Stimulated activated CD8-positive, alpha-beta memory T cell treated with anti-CD3 and anti-CD28 coated beads, Interleukin-4, amount 100 ng/mL, for 1 hour (primary cell): ENCODE measurements at places on chromosomes 13 and 19.

- DNase-seq = no peak
Observed at GRCh38 chr13:76667551-76667950, 218.7 kb downstream of the KCTD12 start.

DNA sequence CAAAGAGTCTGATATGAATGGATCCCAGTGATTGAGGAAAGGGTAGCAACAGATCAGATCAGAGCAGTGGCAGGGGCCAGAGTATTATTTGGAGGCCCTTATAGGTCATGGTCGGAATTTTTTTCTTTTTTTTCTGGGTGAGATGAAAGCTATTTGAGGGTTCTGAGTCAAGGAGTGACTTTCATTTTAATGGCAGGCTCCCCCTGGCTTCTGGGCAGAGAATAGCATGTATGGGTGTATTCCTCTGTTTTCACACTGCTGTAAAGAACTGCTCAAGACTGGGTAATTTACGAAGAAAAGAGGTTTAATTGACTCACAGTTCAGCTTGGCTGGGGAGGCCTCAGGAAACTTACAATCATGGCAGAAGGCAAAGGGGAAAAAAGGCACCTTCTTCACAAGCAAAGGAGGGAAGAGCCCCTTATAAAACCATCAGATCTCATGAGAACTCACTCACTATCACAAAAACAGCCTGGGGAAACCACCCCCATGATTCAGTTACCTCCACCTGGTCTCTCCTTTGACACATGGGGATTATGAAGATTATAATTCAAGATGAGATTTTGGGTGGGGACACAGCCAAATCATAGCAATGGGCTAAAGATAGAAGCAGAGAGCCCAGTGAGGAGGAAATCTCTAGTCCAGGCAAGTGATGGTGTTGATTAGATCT, 3.0 kb upstream of the SLC6A16 start:
- DNase-seq = no peak

DNA sequence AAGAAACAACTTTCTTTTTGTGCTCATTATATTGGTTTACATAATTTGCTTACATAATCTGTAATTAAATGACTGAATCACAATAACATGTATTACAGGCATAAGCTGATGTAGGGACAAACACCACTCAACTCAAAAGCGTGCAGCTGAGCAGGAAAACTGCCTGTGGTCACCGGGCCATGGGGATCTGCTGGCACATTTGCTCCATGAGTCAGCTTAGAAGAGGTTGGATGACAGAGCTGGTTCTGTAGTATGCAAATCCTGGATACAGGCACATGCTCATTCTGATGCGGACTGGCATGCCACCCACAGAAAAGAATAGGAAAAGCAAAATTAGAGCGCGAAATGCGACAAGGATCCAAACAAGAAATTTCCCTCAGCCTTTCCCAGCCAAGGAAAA, 128.6 kb downstream of the USP12 start:
- no peak for DNase-seq

GRCh38 chr19:14544977-14545715, 15.8 kb downstream of the TECR start:
- no peak for DNase-seq

DNA sequence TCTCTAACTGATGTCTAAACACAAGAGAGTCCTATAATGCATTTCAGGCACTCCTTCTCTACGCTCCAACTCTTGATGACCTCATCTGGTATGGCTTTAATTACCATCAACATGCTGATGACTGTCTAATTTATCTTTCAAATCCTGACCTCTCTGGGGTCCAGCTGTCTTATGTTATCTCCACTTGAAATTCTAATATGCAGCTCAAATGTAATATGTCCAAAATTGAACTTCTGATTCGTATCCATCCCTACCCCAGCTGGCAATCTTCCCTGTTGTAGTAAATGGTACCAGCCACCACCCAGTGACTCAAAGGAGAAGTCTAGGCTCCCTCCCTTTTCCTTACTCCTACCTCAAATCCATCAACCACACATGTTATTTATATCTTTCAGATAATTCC, 288.0 kb upstream of the SLC10A2 start:
- DNase-seq = no peak

GRCh38 chr13:109152941-109153340, 523.5 kb downstream of the MYO16 start:
- DNase-seq = no peak

DNA sequence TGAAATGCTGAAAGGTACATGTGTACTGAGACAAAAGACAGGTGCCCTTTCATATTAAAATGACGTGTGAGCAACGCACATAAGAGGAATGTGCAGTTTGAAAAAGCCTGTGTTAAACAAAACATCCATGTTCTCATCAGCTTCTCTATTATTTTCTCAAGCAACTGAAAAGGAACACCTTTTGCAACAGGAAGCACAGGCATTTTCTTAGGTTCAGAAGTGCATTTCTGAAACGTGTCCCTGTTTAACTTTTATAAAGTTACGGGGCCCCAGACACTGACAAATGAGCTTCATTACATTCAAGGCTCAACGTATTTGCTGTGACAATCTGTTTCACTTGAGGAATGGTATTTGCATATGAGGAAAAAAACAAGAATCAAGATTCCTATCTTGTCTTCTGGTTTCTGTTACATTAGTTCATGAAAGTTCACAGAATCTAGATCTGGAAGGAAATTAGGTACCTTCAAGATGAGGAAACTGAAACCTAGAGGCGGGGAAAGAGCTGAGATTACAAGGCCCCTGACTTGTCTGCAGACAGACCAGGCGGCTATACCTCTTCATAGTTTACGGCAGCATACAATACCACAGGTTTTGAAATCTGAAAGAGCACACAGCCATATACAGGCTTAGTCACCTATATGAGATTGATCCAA, 431.7 kb downstream of the KLF12 start:
- DNase-seq = no peak

DNA sequence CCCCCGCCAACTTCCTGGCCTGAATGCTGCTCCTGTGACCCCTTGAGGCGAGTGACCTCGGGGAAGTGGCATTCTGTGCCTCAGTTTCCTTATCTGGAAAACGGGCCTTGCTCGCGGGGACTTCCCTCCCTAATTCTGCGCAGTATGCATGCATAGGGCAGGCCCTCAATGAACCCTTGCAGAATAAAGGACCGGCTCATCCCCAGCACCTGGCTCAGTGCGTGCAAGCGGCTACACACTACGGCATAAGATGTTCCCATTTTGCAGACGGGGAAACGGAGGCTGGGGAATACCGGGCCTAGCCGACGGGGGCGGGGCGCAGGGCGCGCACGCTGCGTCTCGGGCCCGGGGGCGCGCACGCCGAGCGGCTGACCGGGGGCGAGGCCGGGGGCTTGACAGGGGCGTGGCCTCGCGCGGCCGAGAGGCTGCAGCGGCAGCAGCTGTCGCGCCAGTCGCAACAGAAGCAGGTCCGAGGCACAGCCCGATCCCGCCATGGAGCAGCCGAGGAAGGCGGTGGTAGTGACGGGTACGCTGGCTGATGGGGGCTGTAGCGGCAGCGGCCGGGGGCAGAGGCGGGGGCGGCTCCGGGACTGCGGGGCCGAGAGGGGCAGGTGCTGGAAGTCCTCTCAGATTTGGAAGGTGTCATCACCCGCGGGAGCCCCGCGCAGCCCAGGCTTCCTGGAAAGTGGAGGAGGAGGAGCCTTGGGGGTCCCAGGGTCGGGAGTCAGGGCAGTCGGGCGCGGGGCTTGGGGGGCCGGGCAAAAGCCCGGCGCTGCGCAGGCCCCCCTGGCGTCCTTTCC, at the start of gene PGPEP1:
Gene PGPEP1 (plus strand): TSS at position 409 of the 800 bp plus-strand sequence. CDS start 84 bp downstream, at position 493.
- DNase-seq = peak; percentile 22

GRCh38 chr19:7987114-7987768, 18.2 kb downstream of the ELAVL1 start:
- no peak for DNase-seq

- no peak for DNase-seq
Observed at GRCh38 chr19:4732680-4733114, 9.1 kb upstream of the DPP9 start.

- DNase-seq = no peak
Observed at GRCh38 chr19:55354698-55355212, at the start of gene COX6B2. TSS of gene COX6B2 (minus strand) at chr19:55354719. CDS start at chr19:55354521, 198 bp downstream.

DNA sequence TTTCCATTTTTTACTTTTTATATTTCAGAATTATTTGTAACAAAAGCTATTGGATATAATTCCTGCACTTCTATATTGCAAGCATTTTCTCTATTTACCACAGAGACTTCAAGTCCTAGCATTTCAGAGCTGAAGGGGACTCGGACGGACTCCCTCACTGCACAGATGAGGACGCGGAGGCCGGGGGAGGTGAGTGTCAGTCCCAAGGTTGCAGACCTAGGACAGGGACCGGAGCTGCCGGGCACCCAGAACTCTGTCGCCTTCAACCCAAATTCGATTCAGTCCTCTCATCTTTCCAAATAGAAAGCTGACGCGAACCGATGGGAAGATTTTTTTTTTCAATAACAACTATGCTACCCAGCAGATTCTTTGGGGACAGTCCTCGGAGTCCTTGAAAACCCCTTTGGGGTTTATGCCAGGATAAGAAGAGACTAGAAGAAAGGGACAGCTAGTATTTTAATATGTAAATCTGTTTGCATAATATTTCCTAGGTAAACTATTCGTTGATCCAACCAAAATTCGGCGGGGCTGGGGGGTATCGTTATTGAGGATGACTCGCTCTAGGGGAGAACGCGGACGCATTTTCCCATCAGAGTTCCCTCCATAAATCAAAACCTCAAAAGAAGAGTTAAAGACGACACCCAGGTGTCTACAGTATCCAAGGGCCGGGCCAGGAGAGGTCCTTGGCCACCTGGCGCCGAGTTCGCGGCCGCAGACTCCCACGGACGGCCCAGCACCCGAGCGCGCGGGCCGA, 803 bp downstream of the FLT3 start:
- DNase-seq = no peak

- no peak for DNase-seq
Observed at GRCh38 chr13:75489502-75490263, 7.7 kb upstream of the TBC1D4 start.

- no peak for DNase-seq
Observed at GRCh38 chr19:58585442-58586132, 12.5 kb upstream of the MZF1 start.

DNA sequence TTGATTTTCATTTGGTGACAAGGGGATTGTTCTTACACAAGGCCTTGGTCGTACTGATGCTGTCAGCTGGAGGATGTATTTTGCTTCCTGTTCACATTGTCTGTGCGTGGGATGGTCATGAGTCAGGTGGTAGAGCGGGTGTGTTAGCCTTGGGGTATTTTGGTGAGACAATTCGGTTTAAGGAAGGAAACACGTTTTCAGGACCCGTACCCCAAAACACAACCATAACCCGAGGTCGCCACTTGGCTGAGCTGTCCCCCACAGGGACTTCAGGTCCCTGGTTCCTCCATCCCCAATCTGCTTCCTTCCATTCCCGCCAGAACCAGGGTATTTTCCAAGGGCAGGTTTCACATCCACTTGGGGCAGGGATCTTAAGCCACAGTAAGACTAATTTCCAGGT, 15.0 kb downstream of the MYO9B start:
- no peak for DNase-seq

GRCh38 chr19:10756791-10757190, 38.9 kb downstream of the DNM2 start:
- no peak for DNase-seq
